ENCODE measurements at places on chromosomes 6 and 20.

DNA sequence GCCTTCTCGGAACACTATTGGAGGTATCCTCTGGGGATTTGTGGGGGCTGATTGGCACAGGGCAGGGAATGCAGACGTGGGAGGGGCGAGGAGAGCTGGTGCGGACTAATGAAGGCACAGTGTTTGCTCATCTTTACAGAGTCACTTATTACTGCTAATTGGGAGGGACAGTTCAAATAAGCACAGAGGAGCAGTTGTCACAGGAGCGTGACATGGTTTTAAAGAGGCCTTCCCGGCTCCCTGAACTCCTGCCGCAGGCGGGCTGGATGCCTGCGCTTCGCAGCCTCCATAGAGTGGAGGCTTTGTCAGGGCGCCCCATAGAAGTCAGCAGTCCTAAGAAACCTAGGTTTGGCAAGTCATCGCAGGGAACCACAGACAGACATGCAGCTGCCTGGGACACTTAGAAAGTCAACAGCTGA is 149.6 kb downstream of the LINC00237 start:
- no peak for DNase-seq

- DNase-seq, result peak; percentile 26
These were observed 53.8 kb downstream of the ABHD12 start for GRCh38 chr20:25336561-25337422.

DNA sequence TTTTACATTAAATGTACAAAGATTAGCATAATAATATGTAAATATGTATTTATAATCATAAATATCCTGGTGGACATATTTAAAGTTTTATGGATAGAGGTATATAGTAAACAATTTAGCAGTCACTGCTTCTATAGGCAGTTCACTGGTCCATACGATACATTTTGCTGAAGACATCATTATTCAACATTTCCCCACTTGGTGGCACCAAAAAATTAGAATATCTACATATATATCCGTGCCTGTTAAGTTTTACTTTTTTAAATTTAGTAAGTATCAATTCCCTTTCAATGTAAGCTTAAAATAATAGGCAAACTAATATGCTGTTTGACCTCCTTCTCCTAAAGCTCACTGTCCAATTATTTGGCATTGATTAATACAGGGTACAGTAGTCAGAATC is 64.2 kb downstream of the LMBRD1 start:
- peak; percentile 23 for DNase-seq

DNA sequence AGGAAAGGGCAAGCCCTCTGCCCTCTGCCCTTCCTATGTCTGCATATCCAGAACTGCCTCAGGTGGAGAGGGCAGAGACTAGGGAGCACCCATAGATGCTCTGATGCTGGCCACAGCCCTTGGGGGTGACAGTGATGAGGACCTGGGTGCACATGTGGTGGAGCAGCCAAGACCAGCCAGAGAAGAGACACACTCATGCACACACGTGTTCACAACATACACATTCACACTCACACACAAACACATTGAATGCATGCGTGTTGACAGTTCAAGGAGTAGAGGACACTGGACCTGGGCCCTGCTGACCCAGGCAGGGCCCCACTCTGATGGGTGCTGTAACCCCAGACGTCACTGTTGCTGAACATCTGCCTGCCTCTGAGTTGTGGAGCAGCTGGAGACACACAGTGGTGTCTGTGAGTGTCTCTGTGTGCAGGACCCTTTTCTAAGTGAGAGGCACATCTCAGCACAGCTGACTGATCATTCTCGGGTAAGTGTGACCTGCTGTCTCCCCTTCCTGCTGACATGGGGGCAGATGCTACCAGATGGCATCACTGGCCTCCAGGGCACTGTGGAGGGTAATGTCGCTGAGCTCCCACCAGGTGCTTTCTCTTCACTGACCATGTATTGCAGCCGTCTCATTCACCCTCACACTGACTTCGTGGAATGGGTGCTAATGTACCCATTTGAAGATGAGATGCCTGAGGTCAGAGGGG is 30.1 kb upstream of the MAS1L start:
- DNase-seq, result no peak

GRCh38 chr20:59948828-59949720 is 8.9 kb downstream of the FAM217B start:
- peak; percentile 63 for DNase-seq

GRCh38 chr20:58389324-58389967 is 417 bp downstream of the VAPB start:
- peak; percentile 48 for DNase-seq

- no peak for DNase-seq
These were observed 19.9 kb upstream of the PREX1 start for GRCh38 chr20:48847498-48848205.

DNA sequence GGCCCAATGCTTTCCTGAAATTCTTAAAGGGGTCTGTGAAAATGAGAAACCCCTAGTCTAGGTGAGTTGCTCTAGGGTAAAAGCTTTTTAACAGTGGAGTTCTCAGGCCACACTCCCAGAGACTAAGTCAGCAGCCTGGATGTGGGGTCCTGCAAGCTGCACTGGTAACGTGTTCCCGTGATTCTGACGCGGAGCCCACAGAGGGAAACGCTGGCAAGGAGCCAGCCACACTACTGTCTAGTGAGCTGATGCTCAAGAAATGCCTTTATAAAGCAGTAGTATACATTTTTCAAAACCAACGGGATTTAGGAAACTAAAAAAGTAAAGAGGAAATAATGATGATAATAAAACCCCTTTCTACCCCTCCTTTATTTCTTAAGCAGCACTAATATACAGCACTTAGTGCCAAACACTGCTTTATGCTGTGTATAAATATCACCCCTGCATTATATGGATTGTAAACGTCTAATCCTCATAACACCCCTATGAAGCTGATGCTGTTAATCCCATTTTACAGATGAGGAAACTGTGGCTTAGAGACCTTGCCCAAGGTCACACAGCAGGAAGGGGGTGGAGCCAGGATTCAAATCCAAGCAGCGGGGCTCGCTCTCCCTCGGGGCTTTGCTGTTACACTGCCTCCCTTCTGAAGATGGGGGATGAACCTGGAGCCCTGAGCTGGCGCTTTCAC is 25.0 kb downstream of the KCNK15 start:
- DNase-seq, result no peak

DNA sequence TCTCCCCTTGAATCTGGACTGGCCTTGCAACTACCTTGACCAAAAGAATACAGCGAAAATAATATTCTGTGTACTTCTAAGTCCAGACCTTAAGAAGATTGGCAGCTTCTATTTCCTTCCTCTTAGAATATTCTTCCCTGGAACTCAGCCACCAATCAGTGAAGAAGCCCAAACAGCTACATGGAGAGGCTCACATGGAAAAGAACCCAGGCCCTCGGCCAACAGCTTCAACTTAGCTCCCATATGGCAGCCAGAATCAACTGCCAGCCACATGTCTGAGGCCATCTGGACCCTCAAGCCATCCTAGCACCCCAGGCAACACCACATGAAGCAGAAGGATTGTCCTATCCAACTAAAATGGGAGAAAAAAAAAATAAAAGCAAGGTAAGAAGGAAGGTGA is 178.8 kb downstream of the IBTK start:
- no peak for DNase-seq

GRCh38 chr6:43499028-43499815 is 10.9 kb downstream of the LRRC73 start:
- DNase-seq, result no peak

DNA sequence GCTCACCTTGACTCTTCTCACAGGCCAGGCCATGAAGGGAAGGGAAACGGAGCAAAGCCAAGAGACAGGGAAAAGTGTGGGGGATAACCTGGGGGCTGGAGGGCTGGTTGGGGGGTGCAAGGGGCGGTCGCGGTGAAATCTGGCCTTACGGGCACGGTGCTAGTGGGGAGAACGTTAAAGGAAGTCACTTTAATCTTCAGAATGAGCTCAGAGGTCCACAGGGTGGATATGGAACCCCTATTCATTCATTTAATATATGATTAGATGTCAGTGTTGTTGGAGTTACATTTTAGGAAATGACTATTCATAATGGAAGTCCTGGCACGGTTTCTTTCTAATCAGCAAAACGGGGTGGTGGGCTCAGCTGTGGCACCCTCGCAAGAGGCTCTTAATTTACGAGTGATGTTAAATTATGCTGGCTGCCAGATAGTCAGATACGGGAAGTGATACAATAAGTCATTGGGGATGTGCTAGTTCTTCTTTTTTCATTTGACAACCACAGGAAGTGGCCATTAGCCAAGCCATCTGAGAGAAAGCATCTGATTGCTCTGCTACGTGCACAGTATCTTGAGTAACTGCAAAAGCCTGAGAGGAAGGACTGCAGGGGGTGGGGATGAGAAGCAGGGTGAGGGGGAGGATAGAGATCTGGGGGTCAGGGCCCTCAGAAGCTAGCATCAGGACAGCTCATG is 253.0 kb downstream of the QKI start:
- DNase-seq, result peak; percentile 58

DNA sequence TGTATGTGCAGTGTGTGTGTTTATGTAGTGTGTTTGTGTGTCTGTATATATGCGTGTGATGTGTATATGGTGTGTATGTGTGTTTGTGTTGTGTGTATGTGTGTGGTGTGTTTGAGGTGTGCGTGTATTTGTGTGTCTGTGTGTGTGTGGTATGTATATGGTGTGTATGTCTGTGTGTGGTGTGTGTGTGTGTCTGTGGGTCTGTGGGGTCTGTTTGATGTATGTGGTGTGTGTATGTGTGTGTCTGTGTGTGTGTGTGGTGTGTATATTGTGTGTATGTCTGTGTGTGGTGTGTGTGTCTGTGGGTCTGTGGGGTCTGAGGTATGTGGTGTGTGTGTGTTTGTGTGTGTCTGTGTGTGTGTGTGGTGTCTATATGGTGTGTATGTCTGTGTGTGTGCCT is 10.8 kb upstream of the MYT1 start:
- no peak for DNase-seq

- DNase-seq, result no peak
These were observed 9.5 kb downstream of the LRFN2 start for GRCh38 chr6:40577672-40578071.

- no peak for DNase-seq
These were observed 102.6 kb upstream of the ADGRF4 start for GRCh38 chr6:47595785-47596184.

DNA sequence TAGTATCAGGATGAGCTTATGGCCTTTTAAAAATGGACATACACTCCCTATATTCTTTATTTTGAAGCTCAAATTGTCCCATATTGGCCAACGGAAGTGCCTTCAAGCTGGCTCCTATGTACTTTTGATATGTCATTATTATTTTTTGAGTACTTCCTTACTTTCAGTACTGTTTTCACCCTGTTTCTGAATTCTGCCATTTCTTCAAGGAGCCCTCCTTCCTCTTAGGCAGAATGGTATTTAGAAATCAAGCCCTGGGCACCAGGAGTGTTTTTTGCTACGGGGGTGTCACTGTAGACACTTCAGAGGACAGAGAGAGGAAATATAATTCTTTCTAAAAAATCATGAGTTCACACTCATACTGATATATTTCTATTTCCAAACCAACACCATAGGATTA is 5.5 kb upstream of the MYLK4 start:
- no peak for DNase-seq

- DNase-seq, result no peak
These were observed 14.5 kb downstream of the TAF4 start for GRCh38 chr20:62051144-62051543.

- DNase-seq, result no peak
These were observed 59.2 kb upstream of the DUSP22 start for GRCh38 chr6:232982-233640.

- DNase-seq, result no peak
These were observed 127.8 kb downstream of the ZMYND8 start for GRCh38 chr20:47228654-47229053.

DNA sequence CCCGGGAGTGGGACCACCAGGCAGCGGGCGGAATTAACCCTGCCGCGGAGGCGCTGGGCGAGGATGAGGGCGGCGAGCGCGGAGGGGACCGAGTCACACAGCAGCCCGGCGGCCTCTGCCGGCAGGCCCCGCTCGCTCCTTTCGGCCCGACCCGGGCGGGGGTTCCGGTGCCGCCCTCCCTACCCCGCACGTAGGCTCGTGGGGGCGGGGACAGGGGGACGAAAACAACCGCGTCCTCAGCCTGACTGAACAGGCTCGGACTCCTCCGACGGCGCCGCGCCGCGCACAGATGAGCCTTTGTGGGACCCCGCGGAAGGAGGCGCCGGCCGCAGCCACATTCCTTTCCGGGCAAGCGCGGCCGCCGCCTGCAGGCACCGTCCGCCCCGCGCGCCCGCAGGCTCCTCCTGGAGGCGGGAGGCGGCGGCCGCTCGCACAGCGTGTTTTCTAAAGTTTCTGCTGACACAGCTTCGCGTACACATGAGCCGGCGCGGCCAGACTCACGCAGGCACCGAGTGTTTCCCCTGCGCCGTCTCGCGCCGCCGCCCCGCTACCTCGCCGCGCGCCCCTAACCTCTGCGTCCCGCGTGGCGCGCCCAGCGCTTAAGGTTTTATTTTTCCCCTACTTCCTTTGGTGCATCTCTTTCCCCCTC is 244.3 kb downstream of the ARID1B start:
- peak; percentile 94 for DNase-seq

DNA sequence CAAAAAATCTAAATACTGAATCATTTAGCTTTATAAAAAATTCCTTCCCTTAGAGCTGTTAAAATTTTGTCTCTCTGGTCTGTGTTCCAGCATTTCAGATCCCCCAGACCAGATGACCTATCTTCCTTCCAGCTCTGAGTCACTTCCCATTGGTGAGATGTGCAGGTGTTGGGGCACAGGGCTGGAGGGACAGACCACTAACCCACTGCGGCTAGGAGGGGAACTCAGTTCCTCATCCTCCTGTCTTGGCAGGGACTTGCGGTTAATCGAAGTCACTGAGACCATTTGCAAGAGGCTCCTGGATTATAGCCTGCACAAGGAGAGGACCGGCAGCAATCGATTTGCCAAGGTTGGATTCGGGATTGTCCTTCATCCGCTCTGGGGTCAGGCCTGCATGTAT is 6.0 kb downstream of the CNPY3 start:
- no peak for DNase-seq

GRCh38 chr6:40671001-40671693 is 84.0 kb upstream of the LRFN2 start:
- DNase-seq, result no peak

- peak; percentile 99 for DNase-seq
These were observed 191.8 kb upstream of the MAN1A1 start for GRCh38 chr6:119541132-119541905.

DNA sequence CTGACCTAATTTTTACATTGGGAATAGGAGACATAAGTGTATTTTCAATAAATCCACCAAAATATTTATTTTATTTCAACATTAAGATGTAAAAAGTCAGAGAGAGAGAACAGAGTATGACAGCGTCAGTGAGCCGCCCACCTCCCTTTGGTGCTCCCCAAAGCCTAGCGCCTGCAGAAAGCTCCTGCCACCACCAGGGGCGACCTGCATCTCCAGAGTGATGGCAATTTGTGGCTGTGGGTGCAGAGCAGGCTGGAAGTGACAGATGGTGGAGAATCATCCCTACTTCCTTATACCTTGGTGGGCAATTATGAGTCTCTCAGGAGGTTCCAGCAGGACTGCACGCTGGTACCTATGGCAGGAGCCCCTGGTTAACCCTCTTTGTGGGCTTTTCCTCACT is 87.3 kb downstream of the PTPRT start:
- no peak for DNase-seq

All from fibroblast of skin of scalp (primary cell).